Stimulated activated CD8-positive, alpha-beta memory T cell treated with anti-CD3 and anti-CD28 coated beads, Interleukin-7, amount 100 ng/mL, for 24 hours (primary cell): ENCODE measurements at places on chromosomes 7 and 10.
A peak's percentile ranks its signal among the peaks of the same experiment; 100 is the strongest.

DNA sequence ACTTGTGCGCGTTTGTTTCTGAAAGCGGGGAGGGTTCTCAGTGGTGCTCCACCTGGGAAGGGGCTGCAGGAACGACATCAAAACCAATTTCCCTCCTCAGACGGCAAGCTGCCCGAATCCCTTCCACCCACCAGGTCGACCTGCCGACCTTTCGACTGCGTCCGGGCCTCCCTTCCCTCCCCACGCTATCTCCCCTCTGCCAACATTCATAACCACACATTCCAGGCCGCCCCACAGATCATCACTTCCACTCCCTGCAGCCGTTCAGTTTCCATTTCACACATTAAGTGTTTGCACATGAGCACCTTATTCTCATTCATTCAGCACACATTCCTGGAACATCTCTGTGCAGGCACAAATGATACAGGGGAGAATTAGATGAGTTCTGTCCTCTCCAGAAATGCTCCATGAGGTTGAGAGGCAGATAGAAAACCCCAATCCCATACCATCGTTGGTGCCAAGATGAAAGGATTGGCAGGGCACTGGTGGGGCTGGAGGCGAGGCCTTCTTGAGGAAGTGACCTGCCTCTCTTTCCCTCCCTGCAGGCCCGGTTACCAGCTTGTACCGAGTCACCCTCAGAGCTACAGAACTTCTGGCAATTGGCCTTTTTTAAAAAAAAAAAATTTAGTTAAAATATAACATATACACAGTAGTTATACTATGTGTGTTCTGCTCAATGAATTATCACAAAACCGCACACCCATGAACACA, 70.0 kb downstream of the MINDY4 start:
- DNase-seq, result no peak

GRCh38 chr10:112986544-112987190, 36.6 kb downstream of the TCF7L2 start:
- DNase-seq, result no peak

- DNase-seq, result no peak
These were observed 119.7 kb upstream of the SLC25A13 start for GRCh38 chr7:96441436-96442084.

- no peak for DNase-seq
These were observed at the start of gene SEMA3E for GRCh38 chr7:83648464-83649241. TSS of gene SEMA3E (minus strand) at chr7:83649139.

DNA sequence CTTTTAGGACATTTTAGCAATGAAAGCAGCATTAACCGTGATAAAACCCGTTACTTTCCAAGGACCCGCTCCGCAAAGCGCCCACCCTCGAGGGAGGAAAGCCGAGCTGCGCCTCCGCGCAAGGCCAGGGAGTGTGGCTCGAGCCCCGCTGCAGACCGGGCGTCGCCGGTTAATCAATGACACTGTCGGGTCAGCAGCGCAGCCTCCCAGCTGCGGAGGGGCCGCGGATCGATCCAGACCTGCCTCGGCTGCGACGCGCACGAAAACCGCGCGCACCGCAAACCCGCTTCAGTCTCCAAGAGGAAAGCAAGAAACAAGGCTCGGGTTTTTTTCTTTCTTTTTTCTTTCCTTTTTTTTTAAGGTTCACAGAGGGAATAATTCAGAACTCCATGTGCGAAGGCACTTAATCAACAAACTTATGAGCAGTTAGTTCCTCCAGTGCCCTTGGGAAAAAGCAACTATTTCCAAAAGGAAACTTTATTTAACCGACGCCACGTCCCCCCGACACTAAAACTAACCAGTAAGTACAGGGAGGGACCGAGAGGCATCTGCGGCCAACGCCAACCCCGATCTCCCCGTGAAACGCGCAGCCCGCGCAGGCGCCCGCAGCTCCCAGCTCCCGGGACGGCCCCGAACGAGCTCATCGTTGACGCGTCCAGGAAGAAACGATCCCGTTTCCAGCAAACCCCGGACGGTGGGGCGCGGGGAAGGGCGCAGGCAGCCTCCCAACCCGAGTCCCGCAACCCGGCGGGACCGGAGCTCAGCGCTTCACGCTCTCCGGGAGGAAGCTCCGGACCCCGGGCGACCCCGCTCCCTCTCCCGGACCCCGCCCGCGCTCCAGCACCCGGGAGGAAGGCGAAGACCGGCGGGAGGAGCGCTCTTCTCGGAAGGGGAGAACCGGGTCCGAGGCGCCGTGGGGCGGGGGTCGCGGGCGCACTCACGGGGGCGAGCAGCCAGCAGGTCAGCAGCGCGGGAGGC, 598 bp downstream of the VIPR2 start:
- DNase-seq, result no peak

GRCh38 chr10:34166823-34167222, 648.3 kb downstream of the PARD3 start:
- no peak for DNase-seq

GRCh38 chr10:112365014-112365432, 8.9 kb upstream of the ACSL5 start:
- DNase-seq, result no peak

DNA sequence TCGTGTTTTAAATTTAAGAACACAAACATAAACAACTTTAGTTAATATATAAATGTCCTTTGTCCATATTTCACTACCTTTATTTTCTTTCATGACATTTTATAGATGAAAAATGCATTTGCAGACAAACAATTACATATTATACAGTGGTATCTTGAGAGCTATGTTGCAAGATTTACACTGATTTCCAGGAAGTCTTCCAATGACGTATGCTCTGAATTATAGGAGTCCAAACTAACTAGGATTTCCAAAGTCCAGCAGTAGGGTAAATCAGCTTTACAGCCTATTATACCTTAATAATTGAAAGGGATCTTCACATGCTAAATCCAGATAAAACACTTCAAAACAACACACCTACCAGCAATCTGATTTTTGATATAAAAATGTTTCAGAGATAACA, 69.4 kb downstream of the HYCC1 start:
- DNase-seq, result no peak

DNA sequence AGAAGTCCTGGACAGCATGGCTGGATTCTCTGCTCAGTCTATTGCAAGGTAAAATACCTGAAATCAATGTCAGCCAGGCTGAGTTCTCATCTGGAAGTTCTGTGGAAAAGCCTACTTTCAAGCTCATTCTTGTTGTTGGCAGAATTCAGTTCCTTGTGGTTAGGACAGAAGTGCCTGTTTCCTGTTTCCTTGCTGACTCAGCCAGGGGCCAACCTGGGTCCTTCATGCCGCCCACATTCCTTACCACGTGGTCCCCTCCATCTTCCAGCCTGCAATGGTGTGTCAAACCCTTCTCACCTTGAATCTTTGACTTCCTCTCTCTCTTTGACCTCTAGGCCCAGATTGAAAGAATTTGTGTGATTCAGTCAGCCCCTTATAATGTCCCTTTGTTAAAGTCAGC, 197.1 kb upstream of the STK17A start:
- no peak for DNase-seq

DNA sequence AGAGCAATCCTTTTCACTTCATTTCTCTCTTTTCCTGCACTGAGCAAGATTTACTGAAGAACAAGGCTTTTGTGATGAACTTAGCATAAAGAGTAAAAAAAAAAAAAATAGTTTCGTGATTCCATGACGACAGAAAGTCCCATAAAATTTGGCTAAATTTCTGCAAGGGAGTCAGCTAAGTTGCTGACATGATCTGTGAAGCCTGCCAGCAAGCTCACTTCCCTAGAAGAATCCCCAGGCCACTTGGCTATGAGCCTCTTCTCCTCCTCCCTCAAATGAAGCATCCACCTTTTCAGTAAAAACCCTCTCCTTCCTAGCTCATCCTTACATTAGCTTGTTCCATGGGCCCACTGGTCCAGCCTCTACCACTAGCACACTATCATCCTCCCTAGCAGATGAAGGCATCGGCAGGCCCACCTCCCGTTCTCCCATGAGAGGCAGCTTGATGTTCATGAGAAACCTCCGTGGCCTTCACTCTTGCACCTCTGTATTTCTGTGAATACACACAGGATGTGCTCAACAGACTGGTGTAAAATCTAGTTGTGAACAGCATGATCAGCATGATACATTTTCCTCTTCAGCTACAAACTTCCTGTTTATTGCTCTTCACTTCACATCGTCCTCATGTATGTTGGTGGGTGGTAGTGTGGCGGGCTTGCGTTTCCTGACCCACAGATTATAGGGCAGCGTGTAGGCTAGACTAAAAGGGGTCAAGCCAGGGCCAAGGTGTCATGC, 30.9 kb downstream of the GIMAP8 start:
- no peak for DNase-seq

DNA sequence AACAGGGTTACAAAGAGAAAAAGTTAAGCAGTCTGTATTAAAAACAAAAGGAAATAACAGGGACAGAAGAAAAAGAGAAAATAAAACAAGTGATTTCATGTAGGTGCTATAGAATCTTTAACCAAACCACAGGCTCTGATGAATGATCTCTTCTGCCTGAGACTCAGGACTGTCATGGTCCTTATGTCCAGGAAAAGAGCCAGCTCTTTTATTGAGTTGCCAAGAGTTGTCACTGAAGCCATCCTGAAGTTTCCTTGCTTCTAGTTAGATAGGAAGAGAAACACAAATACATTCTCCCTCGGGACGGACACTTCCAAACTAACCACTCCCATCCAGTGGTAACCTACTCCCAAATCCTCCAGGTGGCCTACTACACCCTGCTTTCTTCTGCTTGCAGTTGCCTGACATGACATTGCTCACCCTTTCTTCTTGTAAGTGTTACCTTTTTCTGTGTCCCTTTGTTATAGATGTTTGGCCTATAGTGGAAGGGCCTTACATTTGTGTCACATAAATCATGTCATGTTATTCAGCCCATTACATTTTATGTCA, 346.7 kb downstream of the NRG3 start:
- no peak for DNase-seq

DNA sequence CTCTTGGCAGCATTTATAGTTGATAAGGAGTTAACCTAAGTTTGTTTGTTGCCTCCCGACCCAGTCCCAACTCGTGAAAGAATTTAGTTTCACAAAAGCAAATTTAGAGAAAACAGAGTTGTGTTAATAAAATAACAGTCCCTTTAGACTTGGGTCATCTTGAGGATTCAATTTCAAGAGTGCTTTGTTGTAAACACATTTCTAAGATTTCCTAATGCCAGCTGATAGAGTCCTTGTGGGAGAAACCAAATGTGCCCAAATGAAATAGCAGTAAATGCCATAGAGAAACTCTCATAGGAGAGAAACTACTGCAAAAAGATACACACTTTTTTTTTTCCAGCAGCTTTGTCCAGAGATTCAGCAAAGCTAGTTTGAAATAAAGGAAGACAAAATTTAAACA, 211.3 kb upstream of the BMPER start:
- no peak for DNase-seq

DNA sequence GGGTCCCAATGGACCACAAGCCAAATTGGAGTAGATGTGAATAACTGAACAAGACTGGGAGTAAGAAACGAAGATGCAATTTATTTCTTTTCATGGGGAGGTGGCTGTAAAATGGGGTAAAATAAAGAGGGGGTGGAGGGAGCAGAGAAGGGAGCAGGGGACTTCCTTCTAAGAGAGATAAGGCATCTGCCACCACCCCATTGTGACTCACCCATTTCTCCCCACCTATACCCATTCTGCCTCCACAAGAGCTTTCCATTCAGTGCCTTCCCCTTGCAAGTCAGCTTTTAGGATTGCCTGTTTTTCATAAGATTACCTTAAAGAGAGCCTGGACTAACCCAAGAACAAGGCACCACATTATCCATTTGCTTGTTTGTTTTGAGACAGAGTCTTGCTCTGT, 87.1 kb upstream of the PAX2 start:
- no peak for DNase-seq

- no peak for DNase-seq
These were observed 482.2 kb upstream of the KLF6 start for GRCh38 chr10:4267086-4267773.

DNA sequence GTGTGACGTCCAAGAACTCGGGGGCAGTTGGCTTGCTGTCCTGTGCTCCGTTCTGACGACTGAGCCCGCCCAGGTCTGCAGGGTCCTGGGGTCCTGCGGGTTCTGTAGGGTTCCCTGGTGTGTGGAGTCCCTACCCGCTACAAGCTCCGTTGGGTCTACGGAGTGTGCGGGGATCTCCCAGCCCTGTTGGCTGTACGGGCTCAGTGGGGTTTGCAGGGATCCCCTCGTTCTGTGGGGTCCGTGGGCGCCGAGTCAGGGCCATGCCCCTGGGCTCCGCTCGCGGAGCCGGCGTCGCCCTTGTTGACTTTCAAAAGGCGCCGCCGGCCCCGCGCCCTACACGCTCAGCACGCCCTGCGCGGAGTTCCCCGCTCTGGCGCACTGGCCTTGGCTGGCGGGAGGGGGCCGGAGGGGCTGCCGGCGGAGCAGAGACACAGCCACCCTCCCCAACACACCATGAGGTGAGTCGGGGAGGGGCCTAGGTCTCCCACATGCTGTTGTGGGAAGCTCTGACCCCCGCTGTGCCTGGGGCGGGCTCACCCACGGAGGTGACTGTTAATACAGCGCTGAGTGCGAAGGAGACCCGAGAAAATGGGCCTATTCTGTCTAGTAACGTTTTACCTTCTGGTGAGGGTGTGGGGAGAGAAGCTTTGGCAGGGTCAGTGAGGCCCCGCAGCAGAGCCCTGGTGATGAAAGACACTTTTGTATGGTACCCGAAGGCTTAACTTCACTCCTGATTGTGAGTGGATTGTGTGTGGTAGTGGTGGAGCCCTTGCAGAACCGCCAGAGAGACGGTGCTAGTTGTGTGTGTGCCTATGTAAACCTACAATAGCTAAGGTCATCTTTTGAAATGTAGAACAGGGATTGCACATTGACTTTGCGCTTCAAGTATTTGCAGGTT, 8.1 kb downstream of the TASOR2 start:
- peak; percentile 30 for DNase-seq

DNA sequence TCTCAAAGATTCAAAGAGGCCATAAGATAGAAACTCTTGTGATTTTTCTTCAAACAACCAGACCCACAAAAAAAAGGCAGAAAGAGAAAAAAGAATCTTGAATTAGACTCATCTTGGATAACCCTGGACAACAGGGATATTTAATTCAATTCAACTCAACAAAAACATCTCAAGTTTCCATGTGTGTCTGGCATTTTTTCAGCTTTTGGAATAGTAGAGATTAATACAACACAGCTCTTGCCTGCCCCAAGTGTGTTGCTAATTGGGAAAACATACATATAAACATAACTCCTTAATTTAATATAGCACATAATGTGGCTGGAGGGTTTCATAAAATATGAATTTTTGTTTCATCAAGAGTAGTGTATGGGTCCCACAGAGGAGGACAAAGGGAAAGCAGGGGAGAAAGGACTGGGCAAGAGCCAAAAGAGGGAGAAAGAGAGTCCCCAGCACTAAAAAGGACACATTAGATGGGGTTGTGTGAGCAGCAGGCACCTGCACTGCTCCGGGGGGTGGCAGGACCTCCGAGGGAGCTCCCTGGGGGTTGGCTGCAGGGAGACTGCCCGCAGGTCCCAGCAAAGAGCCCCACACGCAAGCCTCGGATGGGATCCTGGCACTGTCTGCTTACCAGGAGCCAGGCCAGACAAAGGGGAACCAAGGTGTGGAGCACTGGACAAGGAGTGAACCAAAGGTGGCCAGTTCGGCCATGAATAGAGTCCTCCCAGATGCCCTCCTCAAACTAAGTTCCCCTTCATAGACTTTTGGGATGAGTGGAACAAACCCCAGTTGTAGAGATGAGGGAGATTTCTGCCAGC, 65.6 kb upstream of the TMEM72 start:
- DNase-seq, result no peak

- no peak for DNase-seq
These were observed 40.3 kb downstream of the PPIF start for GRCh38 chr10:79387466-79387973.

GRCh38 chr10:16996530-16996964, 133.1 kb downstream of the CUBN start:
- DNase-seq, result no peak

- no peak for DNase-seq
These were observed 120.7 kb downstream of the PRKAG2 start for GRCh38 chr7:151756076-151756731.
